ENCODE measurements at places on chromosomes 5 and 9.

GRCh38 chr5:180069589-180070247 lies 1.8 kb downstream of the RNF130 start:
- peak; percentile 78 for DNase-seq

DNA sequence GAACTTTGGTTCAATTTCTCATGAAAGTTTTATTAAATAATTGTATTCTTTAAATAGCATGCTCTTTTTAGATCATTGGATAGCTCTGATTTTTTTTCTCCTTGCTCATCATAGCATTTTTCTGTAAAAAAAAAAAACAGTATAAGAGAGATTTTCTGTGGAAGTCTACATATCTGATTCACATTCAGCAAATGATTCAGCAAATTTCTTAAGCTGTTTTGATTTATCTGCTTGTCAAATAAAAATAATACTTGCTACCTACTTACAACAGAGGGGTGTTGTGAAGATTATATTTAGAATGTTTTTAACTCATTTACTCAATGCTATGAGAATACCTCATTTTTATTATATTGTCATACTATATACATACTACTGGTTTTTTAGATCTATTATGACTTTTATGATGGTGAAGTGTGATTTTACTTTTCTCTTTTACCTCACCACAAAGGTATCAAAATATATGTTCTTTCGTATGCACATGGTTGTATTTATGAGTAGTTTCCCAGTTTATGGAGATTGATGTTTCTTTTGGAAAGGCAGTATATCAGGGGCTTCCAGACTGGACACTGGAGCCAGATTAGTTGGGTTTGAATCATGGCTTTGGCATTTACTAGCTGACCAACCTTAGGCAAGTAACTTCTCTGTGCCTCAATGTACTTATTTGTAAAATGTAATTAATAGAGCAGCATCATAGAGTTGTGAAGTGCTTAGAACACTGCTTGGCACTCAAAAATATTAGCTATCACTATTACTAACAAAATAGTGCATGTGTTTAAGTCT lies 25.5 kb downstream of the TNPO1 start:
- DNase-seq = no peak

- no peak for DNase-seq
Measured at GRCh38 chr5:7396713-7397454, 946 bp downstream of the ADCY2 start.

DNA sequence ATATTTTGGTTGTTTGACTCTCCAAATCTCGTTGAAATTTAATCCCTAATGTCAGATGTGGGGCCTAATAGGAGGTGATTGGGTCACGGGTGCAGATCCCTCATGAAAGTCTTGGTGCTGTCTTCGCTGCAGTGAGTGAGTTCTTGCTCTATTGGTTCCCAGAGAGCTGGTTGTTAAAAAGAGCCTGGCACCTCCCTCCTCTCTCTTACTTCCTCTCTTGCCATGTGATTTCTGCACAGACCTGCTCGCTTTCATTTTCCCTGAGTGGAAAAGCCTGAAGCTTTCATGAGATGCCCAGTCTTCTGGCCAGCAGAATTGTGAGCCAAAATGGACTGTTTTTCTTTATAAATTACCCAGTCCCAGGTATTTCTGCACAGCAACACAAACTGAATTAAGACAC lies 221.6 kb downstream of the MAT2B start:
- no peak for DNase-seq

DNA sequence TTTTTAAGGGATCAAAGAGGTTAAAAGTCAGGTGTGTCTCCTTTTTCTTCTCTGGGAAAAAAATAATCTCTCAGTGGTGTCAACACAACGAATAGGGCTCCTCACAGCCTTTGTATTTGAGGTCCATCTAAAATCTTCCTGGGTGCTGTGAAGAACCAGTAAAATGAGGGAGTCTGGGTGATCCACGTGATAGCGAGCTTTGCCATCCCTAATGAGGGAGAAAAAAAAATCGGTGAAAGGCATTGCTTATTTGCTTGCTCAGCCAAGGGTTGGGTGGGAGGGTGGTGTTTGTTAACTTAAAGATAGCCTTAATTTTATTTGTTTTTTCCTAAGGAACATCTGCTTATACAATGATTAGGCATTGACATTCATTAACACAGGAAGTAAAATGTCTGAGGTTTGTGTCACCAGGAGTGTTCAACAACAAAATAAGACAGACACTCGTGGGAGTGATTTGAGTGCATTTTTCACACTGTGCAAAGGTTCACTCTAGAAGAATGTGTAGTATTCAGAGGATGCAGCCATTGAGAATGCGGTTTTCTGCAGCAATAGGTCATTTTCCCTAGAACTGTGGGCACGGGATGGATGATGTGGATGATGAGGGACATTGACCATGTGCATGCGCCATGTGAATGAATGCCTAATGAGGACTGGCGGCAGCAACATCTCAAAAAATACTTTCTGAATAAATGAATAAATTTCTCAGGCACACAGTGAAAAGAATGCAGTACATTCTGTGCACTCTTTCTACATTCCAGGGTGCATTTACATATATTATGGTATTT lies 369.5 kb downstream of the NTRK2 start:
- DNase-seq = no peak

DNA sequence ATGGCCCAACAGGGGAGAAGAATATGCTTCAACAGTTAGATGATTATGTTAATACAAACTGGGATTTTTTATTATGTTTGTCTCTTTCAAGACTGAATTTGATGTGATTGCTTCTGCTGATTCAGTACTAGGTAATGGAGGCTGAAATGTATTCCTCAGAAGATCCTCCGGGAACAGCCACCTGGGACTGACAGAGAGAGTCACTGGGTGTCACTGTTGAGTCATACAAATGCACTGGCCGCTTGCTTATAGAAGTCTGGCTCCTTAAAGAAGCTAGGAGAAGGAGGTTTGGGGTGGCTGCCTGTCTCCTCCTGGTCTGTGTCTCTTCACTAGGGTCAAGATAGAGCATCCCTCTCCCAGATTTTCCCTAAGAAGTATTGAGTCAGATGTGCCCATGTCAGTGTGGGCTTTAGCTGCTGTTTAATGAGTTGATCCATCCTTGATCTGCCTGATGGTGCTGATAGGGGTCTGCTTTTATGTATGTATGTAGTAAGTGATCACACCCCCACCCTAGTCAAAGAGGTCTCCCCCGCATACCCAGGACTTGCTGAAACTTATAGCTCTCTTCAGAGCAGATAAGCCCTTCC lies 773.4 kb downstream of the BRINP1 start:
- no peak for DNase-seq

GRCh38 chr9:76868897-76869296 lies 37.0 kb downstream of the PRUNE2 start:
- no peak for DNase-seq

- no peak for DNase-seq
Measured at GRCh38 chr5:73303148-73304079, 130.4 kb downstream of the TMEM174 start.

DNA sequence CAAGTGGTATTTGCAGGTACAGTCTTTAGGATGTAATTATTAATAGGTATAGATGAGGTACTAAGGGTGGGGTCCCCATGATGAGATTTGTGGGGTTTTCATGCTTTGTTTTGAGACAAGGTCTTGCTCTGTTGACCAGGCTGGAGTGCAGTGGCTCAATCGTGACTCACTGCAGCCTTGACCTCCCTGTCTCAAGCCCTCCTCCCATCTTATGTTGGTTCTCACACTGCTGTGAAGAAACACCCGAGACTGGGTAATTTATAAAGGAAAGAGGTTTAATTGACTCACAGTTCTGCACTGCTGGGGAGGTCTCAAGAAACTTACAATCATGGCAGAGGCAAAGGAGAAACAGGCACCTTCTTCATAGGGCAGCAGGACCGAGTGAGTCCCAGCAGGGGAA lies 217.5 kb downstream of the CDK5RAP2 start:
- no peak for DNase-seq

DNA sequence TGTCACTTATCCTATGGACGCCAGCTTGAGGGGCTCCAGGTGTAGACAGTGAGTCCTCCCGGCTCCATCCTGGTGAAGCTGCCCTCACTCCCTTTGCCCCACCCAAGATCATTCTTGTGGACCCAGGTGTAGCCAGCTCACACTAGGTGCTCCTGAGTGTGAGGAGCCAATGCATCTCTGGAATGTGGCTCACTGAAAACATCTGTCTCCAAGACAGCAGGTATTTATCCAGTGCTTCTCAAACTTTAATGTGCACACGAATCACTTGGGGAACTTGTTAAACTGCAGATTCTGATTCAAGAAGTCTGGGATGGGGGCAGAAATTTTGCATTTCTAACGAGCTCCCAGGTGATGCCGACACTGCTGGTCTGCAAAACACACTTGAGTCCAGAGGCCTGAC lies 13.5 kb upstream of the ENC1 start:
- DNase-seq = no peak

DNA sequence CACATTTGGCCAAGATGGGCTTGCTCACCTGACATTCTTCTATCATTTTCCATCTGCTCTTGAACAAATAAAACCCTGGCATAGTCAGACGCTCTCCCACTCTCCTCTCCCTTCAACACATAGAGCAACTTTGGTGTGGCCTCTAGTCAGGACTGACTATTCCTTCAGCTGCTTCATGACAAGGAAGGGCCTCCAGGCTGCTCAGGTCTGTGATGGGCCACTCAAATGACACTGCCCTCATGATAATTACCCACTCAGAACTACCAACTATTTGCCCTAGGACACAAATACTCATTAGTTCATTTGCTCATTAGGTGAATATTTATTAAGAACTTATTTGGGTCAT lies 376.3 kb downstream of the SEMA5A start:
- no peak for DNase-seq

GRCh38 chr9:136698635-136699246 lies 11.5 kb upstream of the AGPAT2 start:
- no peak for DNase-seq

- DNase-seq = no peak
Measured at GRCh38 chr9:70035691-70036090, 8.0 kb upstream of the MAMDC2 start.

- no peak for DNase-seq
Measured at GRCh38 chr5:139805545-139805944, 9.9 kb downstream of the PSD2 start.

- no peak for DNase-seq
Measured at GRCh38 chr5:103021314-103021713, 98.6 kb downstream of the GIN1 start.

GRCh38 chr9:131048820-131049219 lies 39.8 kb downstream of the LAMC3 start:
- no peak for DNase-seq

DNA sequence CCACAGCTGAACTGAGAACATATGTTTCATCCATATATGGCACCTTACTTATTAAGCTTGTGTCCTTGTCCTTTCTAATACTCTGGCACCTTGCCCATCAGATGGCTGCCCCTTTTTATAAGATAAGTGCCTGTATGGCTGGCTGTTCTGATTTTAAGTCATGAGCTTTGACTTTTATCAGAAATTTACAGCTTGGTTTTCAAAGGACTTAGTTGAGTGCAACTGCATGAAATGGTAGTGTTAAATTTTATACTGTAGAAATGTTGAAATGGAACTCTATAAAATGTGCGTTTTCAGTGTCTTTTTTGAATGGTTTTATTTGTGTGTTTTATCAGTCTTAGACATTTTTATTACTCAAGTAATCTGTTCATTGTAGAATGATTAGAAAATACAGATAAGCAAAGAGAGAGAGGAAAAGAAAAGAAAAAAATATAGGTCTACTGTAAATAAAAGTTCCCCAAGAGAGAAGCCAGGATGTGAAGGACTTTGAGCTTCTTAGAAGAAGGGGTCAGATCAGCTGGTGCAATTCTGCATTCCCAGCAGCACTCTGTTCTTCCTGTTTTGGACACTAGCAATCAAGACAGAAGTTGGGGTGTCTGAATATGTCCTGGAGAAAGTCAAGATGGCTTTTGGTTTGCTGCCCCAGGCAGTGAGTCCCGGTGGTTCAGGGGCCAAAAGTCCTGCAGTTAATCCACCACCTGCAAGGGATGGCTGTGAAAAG lies 38.9 kb downstream of the ARHGAP26 start:
- no peak for DNase-seq

GRCh38 chr5:102561894-102562760 lies 63.3 kb upstream of the SLCO6A1 start:
- no peak for DNase-seq

DNA sequence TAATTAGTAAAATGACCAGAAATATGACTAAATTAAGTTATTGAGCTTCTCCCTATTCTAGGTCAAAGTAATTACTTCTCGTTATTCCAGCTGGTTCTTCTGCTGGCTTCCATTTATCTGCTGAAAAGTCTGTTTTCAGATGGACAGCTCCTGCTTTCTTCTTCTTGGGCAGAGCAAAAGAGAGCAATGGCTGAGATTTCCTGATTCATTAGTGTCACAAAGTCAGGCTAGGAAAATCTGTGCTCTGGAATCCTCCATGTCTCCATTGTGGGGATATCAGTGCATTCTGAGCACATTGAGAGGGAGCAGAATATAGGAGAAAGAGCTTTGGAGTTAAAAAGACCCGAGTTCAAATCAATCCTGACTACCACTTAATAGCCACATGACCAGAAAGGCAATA lies 33.7 kb upstream of the NRG2 start:
- no peak for DNase-seq

DNA sequence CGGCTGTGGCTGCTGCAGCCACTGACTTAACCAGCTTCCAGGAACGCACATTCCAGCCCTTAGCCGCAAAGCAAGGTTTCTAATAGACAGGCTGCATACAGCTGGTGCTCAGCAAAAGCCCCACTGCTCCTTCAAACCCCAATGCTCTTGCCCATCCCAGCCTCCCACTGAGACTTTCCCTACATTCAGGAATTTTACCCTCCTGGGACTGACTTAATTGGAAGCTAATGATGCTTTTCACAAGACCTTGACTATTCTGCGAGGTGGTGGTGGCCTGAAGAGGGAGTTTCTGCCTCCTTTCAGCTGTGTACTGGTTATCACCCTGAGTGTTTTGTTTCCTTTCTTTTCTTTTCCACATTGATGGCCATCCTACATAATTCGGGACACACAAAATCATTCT lies 164.9 kb upstream of the IRX1 start:
- no peak for DNase-seq

DNA sequence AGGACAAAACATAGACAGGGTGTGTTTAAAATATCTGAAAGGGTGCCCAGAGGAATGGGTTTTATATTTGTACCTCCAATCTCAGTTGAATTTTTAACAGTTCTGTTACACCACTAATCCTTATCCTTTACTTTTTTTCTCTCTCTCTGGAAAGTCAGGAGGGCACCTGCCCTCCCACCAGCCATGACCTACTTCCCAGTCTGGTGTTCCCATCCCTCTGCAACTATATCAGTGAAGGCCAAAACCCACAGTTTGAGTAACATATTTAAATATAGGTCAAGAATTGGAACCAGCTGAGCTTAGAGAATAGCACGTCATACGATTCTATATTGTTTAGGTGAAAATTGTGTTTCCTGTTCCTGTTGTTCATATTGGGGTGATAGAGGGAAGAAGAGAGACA lies 229.8 kb downstream of the NTRK2 start:
- no peak for DNase-seq
